ENCODE measurements at places on chromosomes 2 and 18.

GRCh38 chr2:152480821-152481399, 145.9 kb downstream of the FMNL2 start:
- DNase-seq, result no peak

DNA sequence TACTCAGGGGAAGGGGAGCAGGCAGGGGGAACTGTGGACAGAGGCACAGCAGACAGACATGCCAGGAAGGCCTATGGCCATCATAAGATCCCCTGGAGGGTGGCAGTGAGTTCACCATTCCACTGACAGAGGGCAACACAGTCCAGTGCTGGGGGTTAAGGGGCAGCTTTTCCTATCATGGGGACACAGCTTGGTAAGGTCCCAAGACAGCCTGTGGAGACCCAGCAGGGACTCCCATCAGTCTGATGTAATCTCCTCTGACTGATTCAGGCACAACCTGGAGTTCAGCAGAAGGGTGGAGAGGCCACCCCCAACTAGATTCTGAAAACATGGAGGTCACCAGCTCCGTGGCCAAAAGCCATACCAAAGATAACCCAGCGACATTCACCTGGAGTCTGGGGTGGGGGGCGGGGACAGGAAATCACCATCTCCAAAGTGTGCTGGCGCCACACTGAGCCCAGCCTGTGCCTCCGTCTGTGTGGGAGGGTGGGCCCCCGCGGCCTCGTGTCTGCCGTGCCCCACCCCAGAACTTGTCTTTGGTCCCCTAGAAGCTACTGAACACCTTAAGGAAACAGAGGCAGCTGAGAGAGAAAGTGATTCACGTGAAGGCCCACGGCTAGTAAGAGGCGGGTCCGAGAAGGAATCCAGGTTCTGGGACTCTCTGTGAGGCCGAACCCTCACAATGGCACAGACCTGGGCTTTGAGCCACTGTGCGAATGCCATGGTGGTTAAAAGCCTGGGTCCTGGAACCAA, 28.6 kb downstream of the DNMT3A start:
- DNase-seq, result no peak

- DNase-seq, result no peak
Measured at GRCh38 chr2:122433123-122433754, 677.8 kb downstream of the TSN start.

DNA sequence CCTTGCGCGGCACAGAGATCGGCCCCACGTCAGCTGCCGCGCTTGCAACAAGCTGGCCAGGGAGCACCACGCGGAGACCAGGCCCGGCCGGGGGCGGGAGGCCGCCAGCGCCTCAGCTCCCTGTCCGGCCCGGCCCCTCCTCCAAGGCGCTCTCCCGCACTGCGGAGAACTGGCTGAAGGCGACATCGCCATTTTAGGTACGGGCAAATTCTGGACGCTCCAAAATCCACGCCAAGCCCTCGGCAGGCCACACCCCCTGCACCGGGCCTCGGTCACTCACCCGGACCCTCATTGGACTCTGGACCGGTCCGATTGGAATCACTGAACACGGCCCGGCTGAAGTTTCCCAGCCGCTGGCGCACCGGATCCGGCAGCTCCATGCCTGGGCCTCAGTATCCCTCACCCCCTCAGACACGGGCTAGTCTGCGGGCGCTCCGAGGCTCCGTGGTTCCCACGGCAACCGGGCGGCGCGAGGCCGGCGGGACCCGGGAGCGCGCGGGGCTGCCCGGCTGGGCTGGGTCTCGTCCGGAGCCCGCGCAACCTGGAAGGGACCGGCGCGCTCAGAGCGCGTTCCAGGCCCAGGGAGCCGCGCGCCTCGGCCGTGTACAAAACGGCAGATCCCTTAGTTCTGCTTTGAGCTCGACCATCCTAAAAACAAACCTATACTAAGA, at the start of gene TMEM17:
Gene TMEM17 (minus strand): TSS at position 446 of the 671 bp plus-strand sequence. CDS start 66 bp downstream, at position 380.
- peak; percentile 87 for DNase-seq

- DNase-seq, result no peak
Measured at GRCh38 chr2:38656866-38657480, 8.9 kb upstream of the GALM start.

DNA sequence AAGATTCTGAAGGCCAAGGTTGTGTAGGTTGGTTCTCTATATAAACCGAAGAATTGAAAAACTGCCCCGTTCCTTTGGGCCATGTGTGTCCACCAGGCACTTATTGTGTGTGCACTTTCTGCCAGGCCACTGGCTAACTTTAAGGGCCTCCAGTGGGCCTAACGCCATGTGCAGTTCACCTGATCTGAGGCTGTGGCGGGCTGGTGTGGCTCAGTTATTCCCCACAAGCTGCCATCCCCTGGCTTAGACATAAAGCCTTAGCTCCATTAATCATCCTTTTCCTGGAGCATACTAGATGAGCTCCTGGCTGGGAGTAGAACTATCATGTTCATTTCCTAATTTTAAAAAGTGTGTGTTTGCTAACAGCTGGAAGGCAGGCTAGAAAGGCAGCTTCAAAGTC, 304.1 kb upstream of the TNP1 start:
- DNase-seq, result no peak

DNA sequence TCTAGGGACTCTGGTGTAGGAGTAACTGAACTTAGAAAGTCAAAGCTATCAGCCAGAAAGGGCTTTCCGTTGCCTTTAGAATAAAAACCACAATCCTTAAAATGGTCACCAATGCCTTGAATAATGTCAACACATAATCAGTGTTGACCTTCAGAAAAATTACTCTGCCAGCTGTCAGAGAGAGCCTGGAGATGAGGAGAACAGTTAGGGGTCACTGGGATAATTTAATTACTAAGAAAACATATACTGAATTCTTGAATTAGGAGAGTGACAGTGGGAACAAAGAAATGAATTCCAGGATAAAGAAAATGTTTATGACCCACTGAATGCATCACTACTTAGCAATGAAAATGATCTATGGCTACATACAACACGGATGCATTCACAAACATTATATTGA, 23.4 kb upstream of the UGP2 start:
- DNase-seq, result no peak

- no peak for DNase-seq
Measured at GRCh38 chr2:95275601-95276243, 1.5 kb downstream of the PROM2 start.

GRCh38 chr2:134401789-134402188, 147.9 kb downstream of the MGAT5 start:
- no peak for DNase-seq

- DNase-seq, result no peak
Measured at GRCh38 chr18:45505497-45506206, 109.6 kb upstream of the SLC14A2 start.

- DNase-seq, result no peak
Measured at GRCh38 chr2:24365826-24366225, 5.5 kb upstream of the ITSN2 start.

DNA sequence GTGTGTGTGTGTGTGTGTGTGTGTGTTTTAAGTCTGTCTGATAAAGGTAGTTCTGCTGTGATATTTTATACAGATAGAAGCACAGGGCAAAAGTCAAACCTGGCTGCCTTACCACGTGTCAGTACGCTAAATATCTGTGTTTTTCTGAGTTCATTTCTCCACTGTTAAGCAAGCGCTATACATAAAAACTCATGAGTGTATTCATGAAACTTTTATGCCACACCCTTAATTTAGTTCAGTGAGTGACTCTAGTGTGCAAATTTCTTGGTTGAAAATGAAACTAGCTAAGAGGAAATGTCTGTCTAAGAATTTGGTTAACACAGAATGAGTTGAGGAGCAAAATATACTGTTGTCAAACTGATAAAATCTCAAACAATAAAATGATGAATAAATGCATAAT, 11.2 kb downstream of the CASP10 start:
- peak; percentile 35 for DNase-seq

GRCh38 chr2:217182926-217183325, 323.1 kb upstream of the TNP1 start:
- no peak for DNase-seq

DNA sequence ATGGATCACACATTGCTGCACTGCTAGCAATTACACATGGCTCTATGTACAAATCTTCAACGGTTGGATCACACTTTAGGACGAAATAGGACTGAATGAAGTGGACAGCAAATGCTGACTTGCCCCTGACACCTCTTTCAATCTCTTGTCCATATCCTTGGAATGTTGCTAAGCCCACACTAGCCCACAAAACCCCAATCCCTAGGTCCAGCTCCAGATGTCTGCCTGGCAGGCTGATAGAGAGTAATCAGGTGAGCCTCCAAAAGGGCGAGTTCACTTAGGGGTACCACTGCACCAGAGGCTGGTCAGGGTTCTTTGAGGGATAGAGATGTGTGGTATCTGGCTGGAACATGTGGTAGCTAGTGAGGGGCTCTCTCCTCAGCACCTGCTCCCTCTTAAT, 18.5 kb upstream of the FHOD3 start:
- DNase-seq, result no peak

GRCh38 chr2:204127238-204127637, 190.7 kb downstream of the ICOS start:
- DNase-seq, result peak; percentile 20

- peak; percentile 28 for DNase-seq
Measured at GRCh38 chr2:141522702-141523101, 608.1 kb downstream of the LRP1B start.

- no peak for DNase-seq
Measured at GRCh38 chr2:75320898-75321598, 121.7 kb upstream of the TACR1 start.

- no peak for DNase-seq
Measured at GRCh38 chr2:38744399-38744780, 6.8 kb downstream of the SRSF7 start.

- no peak for DNase-seq
Measured at GRCh38 chr2:222904557-222905258, 43.9 kb downstream of the ACSL3 start.

- DNase-seq, result peak; percentile 28
Measured at GRCh38 chr18:35592298-35592697, 10.8 kb downstream of the GALNT1 start.

DNA sequence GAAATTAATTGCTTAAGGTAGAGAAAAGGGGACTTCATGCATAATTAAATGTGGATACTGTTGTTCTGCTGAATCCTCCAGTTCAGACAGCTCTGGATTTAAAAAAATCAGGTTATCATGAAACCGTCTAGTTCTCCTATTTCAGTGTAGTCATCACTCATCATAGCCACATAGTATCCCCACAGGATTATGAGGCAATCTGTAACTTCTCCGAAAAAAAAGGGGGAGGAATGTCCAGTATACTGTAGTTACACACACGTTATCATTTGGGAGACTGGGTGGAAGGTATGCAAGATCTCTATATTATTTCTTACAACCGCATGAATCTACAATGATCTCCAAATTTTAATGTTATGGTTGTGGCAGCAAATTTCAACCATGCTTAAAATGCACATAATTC, 114.0 kb downstream of the HIBCH start:
- DNase-seq, result peak; percentile 73

- peak; percentile 26 for DNase-seq
Measured at GRCh38 chr2:100246163-100247145, 75.8 kb downstream of the LONRF2 start.

DNA sequence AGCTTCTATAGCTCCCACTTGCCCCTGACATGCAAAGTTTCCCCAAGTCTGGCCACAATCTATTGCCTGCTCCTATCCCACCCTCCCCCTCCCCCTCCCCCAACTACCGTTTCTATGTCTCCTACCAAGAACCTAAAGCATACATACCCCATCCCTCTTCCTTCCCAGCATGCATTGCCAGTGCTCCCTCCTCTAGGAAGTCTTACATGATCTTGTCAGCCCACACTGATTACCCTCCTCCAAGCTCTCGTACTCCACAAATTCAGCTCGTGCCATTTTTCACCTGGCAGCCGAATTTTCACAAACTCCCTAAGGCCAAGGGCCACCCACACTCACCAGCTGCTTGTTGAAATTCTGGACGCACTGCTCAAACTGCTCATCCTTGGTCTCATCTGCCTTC, 30.7 kb downstream of the BIN1 start:
- DNase-seq, result no peak

DNA sequence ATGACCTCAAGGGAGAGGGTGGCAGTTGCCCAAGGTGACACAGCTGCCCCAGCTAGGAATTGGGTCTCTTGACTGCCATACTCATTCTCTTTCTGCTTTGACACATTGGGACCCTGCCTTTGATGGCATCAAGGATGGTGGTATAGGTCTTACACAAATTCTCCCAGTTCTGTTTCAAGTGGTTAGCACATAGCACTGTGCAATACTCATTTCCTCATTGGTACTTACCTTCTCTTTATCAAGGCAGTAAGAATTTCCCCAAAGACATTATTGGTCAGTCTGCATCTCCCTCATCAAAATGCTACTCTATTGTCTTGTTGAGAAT, 35.9 kb upstream of the CCDC93 start:
- DNase-seq, result no peak

GRCh38 chr2:36919041-36919837, 47.1 kb downstream of the STRN start:
- DNase-seq, result no peak

DNA sequence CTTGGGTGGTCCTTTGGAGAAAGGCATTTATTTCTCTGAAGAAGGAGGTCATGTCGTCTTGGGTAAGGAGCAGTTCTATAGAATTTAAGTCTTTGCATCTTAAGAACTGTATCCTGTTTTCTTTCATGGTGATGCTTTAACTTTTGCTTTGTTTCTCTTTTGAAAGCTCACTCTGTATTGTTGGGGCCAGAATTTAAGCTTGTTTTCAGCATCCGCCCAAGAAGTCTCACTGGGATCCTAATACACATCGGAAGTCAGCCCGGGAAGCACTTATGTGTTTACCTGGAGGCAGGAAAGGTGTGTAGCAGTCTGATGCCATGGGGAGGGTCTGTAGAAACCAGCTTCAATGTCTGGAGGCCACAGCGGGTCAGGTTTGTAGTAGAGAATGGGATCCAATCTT, 64.7 kb upstream of the TTC39C start:
- no peak for DNase-seq

DNA sequence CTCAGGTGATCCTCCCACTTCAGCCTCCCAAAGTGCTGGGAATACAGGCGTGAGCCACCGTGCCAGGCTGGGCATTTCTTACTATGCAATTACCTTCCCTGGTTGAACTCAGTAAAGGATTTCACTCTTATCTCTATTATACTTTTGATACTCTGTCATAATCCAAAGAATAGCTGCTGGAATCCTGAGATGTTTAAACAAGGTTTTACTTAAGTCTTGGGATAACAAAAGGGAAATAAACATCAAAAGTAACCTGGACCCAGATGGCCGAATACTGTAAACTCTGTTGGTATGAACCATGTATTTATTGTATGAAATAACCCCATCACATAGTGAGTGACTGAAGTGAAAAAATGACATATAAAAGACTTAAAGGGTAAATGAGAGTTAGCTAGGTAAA, 11.9 kb upstream of the DLX2 start:
- no peak for DNase-seq

- DNase-seq, result no peak
Measured at GRCh38 chr2:69804416-69804815, 25.0 kb upstream of the GMCL1 start.

DNA sequence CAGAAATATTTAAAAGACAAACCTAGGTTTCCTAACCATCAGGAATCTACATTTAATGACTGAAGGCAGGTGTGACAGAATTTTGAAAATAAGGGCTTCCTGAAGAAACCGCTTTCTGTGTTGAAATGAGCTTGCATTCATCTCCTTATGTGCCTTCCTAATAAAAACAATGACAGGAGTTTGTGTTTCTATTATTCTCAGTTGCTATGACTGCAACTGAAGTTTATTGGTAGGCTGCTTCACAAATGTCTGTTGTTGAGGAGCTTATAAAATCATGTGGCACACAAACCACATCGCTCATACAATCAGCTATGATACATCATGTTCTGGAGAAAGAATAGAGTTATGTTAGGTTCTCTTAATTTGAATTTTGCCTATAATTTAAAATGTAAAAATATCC, 362.7 kb upstream of the SLC8A1 start:
- no peak for DNase-seq

Data from OCI-M1 (cell line).